ENCODE measurements at places on chromosomes 2 and 18.

DNA sequence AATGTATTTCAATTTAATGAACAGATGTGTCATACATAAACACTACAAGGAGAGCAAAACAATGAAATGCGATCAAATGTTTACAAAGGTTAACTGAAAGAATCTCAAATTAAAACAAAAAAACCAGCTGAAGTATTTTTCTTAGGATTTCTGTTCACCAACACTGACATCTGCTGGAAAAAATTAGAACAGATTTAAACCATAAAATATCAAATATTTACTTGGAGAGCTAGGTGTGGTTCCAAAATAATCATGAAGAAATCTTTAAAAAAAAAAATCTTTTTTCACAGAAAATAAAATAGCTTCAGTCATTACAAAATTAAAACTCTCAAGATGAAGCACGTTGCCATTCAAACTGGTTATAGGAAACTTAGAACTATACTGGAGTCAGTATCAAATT, 13.8 kb downstream of the MMADHC start:
- DNase-seq: no peak

DNA sequence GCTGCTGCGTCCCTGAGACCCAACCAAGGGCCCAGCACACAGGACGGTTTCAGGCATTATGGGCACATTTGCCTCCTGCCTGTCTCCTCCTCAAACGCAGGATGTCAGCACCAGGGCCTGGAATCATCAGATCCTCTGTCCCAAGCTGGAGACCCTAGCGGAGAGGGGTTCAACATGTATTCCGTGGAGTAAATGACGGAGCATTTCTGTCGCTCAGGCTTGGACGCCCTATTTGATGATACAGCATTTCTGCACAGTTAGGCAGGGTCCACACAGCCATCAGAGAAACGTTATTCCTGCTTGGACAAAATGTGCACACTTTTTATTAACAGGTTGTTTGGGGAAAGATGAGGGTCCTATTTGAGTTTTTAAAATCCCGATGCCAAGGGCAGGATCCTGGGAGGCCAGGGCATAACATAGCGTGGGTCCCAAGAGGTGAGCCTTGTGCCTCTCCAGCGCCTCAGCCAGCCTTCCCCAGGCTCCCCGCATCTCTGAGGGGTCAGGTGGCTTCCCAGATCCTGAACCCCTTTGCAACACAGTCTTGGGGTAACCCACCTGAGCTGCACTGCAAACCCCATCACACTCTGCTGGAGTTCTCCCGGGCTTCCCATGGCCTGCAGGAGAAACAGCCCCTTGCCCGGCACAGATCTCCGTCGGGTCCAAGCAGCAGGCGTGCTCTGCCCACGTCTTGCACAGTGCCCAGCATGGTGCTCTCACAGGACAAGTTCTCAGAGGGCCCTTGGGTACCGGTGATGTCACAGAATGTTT, 319.7 kb upstream of the MYT1L start:
- no peak for DNase-seq

DNA sequence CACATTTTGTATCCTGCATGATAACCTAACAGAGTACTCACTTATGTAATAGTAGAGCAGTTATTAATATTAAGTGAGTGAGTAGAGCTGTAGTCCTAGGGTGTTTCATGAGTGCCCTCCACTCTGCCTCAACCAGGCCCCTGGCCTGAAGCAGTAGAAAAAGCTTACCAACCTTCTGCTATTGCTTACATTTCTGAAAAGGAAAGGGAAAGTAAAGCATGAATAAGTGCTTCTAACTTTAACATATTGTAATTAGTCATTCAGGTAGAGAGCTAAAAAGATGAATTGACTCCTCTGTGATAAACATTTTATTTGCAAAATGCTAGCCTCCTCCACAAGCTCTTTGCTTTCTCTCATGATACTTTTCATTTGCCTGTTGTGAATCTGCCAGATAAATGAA, 94.7 kb upstream of the RPE start:
- DNase-seq: no peak

- DNase-seq: no peak
These were observed 10.1 kb upstream of the SULT1C4 start for GRCh38 chr2:108367561-108368175.

- peak; percentile 86 for DNase-seq
These were observed 166.7 kb downstream of the MCFD2 start for GRCh38 chr2:46748735-46749531.

DNA sequence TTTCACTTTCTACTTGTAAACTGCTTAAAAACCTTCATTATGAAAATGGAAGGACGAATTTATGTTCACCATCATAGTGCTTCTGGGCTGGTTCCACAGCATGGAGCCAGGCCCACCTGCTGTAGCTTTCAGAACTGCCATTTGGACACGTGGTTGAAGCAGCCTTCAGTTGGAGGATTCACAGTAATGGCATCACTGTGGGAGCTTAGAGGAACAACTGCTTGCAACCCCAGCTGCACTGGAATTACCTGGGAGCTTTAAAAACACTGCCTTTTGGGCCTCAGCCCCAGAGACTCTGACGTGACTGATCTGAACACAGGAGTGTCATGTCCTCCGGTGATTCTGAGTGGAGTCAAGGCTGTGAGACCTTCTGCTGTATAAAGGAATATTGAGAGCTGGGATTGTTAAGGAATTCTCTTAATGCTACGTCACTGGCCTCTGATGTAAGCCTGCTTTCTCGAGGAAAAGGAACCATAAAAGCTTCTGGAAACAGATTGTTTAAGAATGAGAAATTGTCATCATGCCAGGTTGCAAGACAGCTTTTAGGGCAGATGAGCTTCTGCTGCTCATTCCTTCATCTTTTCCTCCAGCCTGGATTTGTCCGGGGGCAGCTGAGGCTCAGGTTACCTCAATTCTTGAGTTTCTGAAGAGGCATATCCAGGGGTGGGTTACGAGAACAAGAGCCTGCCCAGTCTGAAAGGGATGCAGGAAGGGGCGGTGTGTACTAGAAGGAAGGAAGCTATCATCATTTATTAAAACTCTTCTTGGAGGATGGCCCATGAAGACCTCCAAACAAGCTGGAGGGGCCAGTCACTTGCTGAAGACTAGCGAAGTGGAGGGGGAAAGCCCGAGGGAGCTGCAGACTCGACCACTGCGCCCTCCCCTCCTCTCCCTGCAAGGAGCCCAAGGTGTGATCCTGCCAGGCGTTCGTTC, 1.3 kb upstream of the IL1R1 start:
- DNase-seq: no peak

DNA sequence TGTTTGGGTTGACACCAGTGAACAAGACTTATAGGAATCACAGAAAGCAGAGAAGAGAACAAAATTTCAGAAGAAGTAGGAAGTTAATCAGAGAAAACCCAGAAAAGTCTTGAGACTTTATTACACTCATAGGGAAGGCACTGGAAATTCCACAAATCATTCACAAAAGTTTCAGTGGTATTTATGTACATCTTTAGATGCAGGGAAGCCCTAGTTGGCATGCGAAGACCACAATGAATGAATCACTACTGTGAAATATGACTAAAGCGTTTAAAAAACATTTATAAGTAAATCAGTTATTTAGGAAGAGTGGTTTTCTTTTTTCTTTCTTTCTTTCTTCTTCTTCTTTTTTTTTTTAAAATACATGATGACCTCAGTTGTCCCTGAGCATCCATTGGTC, 105.1 kb downstream of the NUP35 start:
- peak; percentile 62 for DNase-seq

DNA sequence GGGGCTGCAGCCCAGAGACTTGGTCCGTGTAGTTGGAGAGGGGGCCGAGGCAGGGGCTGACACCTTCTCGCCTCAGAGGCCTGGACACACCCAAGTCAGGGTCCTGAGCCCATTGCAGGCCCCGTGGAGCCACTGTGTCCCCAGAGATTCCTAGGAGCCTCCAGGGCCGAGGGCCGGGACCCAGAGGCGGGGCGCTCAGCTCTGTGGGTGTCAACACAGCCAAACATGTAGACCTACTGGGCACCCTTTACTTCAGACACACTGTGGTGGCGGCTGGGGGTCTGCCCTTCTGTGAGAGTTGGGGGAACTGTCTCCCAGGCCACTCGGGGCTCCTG, 459 bp upstream of the ESPNL start:
- no peak for DNase-seq

GRCh38 chr2:36147670-36148390, 207.7 kb upstream of the CRIM1 start:
- no peak for DNase-seq

DNA sequence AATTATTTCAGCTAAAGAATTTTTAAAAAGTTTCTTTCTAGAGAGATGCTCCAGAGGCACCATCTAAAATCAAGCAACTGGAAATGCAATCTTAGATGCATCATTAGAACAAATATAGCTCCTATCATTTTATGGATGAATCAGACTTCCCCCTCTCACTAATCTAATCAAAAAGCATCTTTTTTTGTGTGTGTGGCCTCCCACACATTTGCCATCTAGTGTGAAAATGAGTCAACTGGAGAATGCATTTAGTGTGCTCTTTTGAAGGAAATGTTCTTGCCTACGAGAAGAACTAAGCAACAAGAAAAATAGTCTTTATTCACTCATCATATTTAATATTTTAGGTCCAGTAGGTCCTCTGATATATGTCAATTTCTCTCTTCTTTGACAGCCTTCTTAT, 39.5 kb upstream of the FIGN start:
- peak; percentile 56 for DNase-seq

- no peak for DNase-seq
These were observed 1083.2 kb downstream of the SOCS6 start for GRCh38 chr18:71371951-71372605.

DNA sequence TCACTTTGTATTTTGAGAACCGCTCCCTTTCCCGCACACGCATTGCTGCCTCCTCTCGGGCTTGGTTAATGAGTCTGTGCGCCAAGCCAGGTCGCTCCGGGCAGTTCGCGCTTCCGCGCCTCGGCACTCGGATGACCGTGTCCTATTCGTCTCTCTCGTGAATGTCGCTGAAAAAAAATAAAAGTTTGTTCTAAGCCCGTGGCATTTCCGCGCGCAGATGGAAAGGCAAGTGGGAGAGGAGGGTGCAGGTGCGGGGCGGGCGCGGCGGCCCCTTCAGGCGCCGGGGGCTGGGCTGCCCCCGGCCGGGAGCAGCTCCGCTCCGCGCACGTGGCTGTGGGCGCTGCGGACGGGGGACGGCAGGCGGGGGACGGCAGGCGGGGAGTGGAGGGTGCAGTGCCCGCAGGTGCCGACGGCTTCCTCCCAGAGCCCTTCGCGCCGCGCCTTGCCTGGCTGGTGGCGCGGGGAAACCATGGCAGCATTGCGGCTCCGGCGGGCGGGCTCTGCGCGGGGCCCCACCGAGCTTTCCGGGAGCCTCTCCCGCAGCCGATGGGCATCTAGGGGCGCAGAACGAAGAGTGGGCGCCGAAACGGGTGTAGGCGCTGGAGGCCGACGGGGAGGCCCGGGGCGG, 159.6 kb upstream of the SIX2 start:
- DNase-seq: peak; percentile 31

GRCh38 chr2:191981706-191982105, 134.8 kb upstream of the CAVIN2 start:
- no peak for DNase-seq

- no peak for DNase-seq
These were observed 32.7 kb downstream of the GLI2 start for GRCh38 chr2:120768112-120769048.
